ENCODE measurements at places on chromosomes 4 and X.

GRCh38 chr4:98242538-98242937 lies 18.6 kb upstream of the RAP1GDS1 start:
- no peak for DNase-seq

- no peak for DNase-seq
These were observed 143.6 kb downstream of the FNIP2 start for GRCh38 chr4:158912390-158912789.

- no peak for DNase-seq
These were observed 46.6 kb downstream of the PGRMC2 start for GRCh38 chr4:128241019-128241418.

DNA sequence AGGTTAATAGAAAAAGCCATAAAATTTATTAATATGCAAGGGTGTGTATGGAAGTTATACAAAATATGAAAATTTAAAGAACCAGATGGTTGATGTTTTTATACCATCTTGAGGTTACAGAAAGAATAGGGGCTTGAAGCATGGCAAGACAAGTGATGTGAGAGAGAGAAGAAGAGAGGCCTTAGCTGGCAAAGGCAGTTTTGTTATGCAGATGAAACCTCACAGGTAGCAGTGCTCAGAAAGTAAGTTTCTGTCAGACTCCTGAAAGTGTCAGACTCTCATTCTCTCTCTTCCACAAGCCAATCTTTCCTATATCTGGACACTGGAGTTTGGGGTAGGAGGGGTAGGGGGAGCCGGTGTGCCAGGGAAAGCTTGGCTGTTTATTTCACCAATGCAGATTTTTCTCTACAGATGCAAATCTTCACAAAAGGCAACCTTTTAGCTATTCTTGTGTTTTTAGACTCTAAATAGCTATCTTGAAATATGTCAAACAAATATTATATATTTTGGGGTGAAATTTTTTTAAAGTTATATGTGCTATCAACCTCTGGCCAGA lies 124.5 kb downstream of the CFAP299 start:
- DNase-seq, result no peak
